ENCODE measurements at places on chromosomes 1 and 21. TPM values are rescaled to one million over a fixed set of nuclear protein-coding genes. Genes with fewer than 3 reads are reported as not detected.
A peak's percentile ranks its signal among the peaks of the same experiment; 100 is the strongest.

BRDT gene
- not detected for total RNA-seq

PLA2G5 gene
- total RNA-seq: 47.1 TPM

FAM110D gene
- 9.7 TPM for total RNA-seq

LCA5L gene
- total RNA-seq: 1.3 TPM

BOLA1 gene
- 46.2 TPM for total RNA-seq

TMEM201 gene
- total RNA-seq: 6.4 TPM

CCT8 gene
- 90.6 TPM for total RNA-seq

- ATAC-seq: no peak
Observed at GRCh38 chr1:24966724-24967346, 36.8 kb upstream of the RUNX3 start.

- no peak for ATAC-seq
Observed at GRCh38 chr21:44526096-44526997, 13.6 kb downstream of the KRTAP10-1 start.

DNA sequence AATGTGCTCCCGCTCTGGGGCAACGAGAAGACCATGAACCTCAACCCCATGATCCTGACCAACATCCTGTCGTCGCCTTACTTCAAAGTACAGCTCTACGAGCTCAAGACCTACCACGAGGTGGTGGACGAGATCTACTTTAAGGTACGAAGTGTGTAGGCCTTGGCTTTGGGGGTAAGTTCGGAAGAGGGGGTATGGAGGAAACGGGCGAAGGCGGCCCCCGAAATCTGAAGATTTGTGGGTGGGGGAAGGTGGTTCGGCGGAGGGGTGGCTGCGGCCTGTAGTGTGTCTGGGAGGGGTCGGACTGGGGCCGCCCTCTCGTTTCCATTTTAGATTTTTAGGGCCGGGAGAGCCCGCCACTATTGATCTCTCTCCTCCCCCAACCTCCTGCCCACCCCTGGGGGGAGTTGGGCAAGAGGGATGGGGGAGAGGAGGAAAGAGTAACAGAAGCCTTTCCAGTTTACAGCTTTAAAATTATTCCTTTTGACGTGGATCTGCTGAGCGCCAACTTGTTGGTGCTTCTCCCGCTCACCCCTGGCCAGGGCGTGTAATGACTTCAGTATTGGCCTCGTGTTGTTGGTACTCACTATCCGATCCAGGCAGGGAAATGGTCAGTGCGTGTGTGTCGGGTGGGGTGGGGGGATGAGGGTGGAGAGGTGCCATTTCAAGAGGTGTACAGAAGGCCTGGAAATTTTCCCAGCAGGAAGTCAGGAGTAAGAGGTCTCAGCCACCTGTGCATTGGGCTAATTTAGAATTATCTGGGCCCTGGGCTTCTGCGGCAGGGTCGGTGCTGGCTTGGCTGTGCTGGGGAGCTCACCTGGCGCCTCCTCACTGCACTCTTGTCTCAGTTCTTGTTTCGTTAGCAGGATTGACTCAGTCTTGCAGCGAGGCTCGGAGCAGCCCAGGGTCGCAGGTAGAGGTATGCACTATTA is 880 bp downstream of the PRPF38B start:
- peak; percentile 60 for ATAC-seq

DNA sequence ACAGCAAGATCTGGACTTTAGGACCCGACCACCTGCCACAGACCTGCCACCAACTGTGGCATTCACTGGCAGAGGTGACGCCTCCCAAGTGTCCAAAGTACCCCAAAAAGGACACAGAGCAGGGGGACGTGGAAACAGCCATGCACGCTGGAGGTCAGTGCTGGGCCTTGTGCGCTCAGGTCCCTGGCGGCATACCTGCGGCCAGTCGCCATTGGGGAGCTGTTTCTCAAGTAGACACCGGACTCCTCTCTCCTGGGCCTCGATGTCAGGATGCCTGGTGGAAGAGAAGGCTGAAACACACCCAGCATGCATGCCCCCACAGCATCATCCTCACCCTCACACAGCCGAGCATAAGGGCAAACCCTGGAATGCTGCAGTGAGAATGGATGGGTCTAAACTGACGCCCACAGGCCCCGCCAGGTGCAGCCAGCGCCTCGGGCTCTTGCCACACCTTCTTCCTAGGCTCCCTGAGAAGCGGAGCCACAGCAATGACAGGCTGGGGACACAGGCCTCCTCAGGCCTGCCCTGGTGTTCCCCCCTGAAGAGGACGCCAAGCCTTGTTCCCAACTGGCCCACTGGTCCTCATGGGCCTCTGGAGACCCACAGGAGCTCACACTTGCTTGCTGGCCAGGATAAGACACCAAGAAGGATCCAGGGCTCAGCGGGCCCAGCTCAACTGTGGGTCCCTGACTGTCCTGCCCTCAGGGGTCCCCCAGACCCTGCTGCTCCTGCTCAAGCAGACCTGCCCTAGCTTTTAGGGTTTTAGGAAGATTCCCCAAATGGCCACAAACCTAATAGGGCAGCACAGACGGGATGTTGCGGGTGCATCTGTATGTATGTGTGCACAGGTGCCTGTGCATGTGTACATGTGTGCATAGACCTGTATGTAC is 7.7 kb upstream of the SPATC1L start:
- no peak for ATAC-seq

GRCh38 chr1:42657201-42657600 is 1.0 kb upstream of the PPIH start:
- ATAC-seq: no peak

GRCh38 chr1:175185903-175186302 is 6.7 kb downstream of the KIAA0040 start:
- ATAC-seq: no peak

DNA sequence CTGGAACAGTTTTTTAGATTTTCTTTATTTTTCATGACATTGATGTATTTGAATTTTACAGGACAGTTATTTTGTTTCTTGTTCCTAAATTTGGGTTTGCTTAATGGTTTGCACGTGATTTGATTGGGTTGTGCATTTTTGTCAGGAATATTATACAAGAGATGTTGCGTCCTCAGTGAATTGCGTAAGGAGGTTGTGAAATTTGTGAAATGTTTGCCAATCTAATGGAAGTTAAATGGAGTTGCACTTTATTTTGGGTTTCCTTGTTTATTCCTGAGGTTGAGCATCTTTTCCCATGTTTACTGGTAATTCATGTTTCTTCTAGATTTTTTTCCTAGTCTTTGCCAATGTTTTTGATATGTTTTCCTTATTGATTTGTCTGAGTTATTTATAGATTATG is 19.9 kb downstream of the ZNF648 start:
- no peak for ATAC-seq

DNA sequence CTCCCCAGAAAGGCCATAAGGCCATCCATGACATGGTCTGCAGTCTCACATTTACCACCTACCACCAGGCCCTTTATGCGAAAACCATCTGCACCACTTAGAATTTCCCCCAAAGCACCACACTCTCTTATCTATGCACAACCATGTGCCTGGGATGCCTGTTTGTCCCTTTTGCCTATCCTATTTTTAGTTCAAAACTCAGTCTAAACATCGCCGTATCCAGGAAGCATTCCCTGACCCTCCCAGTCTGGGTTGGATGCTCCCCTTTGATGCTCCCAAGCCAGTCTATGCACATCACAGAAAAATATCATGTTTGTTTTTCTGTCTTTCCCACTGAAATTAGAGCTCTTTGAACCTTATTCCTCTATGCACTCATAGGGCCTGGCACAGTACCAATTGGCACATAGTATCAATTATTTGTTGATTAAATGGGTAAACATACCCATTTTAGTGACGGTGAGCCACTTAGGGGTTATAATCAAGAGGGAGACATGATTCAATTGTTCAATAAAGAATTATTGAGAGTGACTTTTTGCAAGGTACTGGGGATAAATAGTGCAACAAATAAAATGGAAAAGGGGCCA is 6.7 kb downstream of the MPL start:
- no peak for ATAC-seq
